ENCODE measurements at places on chromosomes 6 and 20.
A peak's percentile ranks its signal among the peaks of the same experiment; 100 is the strongest.

- no peak for DNase-seq
Observed at GRCh38 chr20:45896641-45897161, 5.6 kb downstream of the CTSA start.

- DNase-seq: no peak
Observed at GRCh38 chr6:115220551-115221159, 840.0 kb downstream of the FRK start.

DNA sequence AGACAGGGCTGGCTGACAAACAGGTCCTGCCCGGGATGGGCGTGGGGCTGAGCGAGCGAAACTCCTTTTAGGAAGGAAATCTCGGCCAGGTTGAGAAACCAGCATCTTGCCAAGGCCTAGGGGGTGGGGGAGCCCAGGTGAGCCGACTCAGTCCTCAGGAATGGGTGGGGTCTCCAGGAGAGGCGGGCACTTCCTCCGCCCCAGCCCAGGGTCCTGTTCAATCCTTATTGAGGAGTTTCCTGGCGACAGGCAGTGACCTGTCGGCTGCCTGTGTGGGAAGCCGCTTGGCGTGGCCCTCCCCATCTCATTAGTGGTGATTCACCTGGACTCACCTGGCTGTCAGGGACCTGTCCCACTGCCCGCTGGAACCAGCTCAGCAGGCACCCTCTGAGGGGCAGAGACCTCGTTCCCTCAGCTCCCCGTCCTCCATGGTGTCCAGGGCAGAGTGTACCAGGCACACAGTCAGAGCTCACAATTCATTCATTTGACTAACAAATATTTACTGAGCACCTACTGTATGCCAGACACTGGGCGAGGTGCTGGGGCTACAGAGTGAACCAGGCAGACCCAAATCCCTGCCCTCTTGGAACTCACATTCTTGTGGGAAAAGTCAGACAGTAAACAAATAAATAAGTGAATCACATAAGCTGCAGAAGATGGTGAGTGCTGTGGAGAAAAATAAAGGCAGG, 51.1 kb downstream of the FGD2 start:
- no peak for DNase-seq

GRCh38 chr20:32017711-32018251, 7.5 kb downstream of the CCM2L start:
- DNase-seq: no peak

GRCh38 chr20:17971300-17972013, 2.6 kb downstream of the MGME1 start:
- DNase-seq: no peak

DNA sequence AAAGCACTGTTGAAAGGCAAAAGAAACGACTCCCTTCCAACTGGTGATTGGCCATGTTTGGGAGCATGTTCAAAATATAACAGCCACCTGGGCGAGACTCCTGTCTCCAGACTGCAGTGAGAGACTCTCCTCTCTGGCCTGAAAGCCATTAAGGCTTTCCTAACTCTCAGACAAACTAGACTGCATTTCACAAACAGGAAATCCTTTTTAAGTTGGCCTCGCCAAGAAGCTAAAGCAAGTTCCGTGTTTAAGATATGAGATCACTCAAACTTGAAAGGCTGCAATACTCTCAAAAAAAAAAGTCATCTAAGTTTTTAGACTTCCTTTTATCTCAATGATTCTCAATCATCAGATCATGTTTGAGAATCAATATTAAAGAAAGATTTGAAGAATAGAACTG, 117.0 kb downstream of the TFAP2A start:
- no peak for DNase-seq

DNA sequence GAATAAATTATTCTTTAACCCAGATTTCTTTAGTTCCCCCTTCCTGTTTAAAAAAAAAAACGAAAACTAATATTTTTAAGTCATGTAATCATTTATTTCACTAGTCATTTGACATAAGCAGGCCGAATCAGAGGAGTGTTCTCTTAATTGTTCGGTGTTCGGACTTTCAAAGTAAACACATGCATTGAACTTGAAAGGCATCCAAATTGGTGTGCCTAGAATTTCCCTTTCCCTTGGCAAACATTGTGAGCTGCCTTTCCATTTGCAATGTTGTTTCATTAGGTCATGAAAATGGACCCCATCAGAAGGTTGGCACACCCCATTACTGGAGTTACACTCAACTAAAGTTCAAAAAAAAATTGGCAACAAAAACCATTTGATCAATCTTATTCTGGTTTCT, 283.0 kb upstream of the MARCKS start:
- no peak for DNase-seq

DNA sequence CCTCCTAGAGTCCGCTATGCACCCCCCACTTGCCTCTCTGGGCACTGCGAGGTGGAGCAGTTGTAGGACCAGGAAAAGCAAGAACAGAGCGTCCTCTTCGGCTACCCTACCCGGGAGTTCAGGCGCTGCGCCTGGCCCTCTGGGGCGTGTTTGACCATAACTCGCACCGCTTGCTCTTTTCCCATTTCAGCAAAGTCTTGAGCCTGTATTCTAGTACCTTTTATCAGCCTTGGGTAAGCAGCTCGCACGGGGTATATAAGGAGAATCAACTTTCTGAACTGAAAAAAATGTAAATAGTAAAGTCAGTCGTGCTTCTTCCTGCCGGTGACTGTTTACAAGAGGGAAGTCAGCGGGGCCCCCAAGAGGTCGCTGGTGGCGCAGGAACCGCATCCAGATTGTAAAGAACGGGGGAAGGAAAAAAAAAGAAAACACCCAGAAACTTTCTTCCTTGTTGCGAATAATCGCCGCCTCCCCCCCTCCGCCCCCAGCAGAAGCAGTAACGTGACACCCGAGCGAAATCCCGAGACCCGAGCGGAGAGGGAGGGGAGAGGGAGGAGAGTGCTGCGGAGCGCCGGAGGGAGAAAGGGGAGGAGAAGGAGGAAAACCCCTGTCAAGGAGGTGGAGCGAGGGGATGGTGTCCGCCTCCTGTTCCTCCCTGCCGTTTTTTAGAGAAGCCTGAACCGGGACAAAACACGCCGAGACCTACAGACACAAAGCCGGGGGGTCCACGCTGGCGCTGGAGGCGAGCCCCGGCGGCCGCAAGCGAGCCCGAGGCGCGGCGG, at the start of gene UST:
Gene UST (plus strand): TSS at position 668 of the 782 bp plus-strand sequence. CDS start 401 bp downstream, outside the sequence.
- DNase-seq: peak; percentile 97

DNA sequence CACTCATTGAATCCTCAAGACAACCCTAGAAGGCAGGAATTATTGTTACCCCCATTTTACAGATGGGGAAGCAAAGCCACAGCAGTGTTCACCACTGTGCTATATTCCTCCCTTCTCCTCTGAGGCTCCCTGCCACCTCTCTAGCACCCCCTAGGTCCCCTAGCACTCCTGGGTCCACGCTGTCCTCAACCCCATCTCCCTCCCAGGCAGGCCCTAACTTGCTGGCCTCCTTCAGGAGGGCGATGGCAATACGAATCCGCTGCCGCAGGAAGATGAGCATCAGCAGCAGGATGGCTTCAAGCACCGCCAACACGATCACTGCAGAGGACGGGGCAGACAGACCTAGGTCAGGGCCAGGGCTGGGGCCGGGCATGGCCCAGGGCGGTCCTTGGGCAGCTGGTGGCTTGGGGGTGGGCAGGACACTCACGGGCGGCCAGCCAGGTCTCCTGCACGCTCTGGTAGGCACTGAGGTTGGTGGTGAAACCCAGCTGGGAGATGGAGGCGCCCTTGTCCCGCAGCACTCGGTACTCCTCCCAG, 7.8 kb upstream of the NEU1 start:
- no peak for DNase-seq

DNA sequence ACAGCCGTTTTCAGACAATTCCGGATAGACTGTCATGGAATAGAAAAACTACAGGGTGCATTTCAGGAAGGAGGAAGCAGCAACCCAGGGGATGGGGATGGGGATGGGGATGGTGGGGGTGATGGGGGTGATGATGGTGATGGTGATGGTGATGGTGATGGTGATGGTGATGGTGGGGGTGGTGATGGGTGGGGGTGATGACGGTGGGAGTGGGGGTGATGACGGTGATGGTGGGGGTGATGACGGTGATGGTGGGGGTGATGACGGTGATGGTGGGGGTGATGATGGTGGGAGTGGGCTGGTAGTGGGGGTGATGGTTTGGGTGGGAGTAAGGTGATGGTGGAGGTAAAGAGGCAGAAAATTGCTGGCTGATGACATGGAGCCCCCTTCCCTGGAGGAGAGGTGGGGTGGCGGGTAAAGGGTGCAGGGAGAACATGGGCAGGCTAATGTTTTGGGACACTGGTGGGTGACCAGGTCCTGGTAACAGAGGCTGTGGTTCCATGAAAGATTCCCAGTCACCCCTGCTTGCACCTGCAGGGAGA, 17.5 kb downstream of the LAMA5 start:
- no peak for DNase-seq

- DNase-seq: no peak
Observed at GRCh38 chr6:39574991-39575390, 150.2 kb downstream of the KIF6 start.

Data from right hindlimb (tissue), 1 donor.